T-helper 2 cell treated with Interferon-gamma antibody and Interleukin-4, amounts not matched to agents 5 μg/mL and 100 μg/mL, for 36 hours (primary cell): ENCODE measurements at places on chromosomes 1 and 21.

- DNase-seq, result no peak
Measured at GRCh38 chr1:88891951-88892340, 579 bp upstream of the GTF2B start.

GRCh38 chr1:214292322-214292721 lies 11.4 kb downstream of the SMYD2 start:
- DNase-seq, result no peak

- DNase-seq, result no peak
Measured at GRCh38 chr1:72634946-72635345, 352.6 kb upstream of the NEGR1 start.

DNA sequence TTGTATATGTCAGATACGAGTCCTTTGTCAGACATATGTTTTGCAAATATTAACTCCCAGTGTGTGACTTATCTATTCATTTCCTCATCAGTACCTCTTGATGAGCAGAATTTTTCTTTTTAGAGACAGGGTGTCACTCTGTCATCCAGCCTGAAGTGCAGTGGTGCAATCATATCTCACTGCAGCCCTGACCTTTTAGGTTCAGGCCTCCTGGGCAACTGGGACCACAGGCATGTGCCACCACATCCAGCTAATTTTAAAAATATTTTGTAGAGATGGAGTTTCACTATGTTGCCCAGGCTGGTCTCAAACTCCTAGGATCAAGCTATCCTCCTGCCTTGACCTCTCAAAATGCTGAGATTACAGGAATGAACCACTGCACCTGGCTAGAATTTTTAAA lies 93.0 kb downstream of the HLCS start:
- DNase-seq, result no peak

- no peak for DNase-seq
Measured at GRCh38 chr1:63739452-63739851, 34.4 kb upstream of the ROR1 start.

GRCh38 chr1:38138498-38139233 lies 92.1 kb upstream of the POU3F1 start:
- DNase-seq, result no peak

DNA sequence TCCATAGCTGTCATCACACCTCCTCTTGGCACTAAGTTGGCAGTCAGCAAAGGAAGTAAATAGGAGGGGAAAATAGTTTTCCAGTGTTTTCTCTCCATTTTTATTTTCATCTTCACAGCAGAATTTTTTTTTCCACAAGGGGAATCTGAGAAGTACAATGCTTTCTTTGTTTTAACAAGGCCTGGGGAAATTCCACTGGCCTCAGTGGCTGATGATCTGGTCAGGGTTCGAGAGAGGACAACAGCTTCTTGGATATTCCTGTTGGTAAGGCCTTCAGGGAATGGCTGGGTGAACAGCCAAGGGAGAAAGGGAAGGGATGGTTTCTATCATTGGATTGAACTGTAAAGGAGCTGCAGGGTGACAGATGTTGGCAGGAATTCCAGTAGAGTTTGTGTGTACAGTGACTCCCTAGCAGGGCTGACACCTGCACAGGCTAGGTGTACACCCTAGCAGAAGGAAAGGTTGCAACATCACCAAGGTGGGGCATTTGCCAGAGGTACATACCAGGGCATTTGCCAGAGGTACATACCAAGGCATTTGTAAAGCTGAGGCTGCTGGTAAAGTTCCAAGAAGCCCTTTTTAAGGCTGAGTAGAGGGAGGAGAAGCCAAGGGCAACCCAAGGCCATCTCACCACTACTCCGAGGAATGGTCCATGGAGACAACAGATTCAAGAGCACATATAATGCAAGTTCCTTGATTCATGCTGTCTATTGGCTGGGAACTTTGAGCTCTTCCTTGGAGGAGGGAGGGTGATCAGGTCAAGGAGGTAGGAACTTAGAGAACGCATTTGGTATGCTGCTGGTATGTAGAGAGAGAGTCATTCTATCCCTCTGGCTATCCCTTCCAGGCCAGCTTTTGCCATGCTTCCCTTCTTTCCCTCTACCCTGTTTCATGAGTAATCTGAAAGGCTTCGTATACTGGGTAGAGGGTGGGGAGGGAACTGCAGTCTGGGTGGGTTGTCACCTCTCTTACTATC lies 3.1 kb downstream of the GJA5 start:
- no peak for DNase-seq

GRCh38 chr21:42616446-42616845 lies 37.0 kb upstream of the PDE9A start:
- no peak for DNase-seq

GRCh38 chr21:15061279-15061678 lies 3.5 kb downstream of the NRIP1 start:
- no peak for DNase-seq

DNA sequence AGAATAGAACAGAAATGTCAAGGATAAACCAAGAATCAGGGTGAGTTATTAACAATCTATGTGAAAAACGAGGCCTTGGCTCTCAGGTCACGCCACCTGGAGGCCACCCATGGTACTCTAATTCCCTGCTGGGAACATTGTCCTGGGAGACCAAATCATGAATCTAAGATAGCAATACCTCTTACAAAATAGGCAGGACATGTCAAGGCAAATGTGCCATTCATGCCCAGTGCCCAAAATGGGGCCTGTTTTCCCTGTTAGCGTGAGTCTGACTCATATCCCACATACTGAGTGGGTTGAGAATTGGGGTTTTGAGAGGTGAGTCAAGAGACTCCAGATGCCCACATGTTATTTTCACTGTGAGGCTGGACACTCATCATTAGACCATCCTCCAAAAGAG lies 380.8 kb downstream of the HHIPL2 start:
- DNase-seq, result peak; percentile 14

DNA sequence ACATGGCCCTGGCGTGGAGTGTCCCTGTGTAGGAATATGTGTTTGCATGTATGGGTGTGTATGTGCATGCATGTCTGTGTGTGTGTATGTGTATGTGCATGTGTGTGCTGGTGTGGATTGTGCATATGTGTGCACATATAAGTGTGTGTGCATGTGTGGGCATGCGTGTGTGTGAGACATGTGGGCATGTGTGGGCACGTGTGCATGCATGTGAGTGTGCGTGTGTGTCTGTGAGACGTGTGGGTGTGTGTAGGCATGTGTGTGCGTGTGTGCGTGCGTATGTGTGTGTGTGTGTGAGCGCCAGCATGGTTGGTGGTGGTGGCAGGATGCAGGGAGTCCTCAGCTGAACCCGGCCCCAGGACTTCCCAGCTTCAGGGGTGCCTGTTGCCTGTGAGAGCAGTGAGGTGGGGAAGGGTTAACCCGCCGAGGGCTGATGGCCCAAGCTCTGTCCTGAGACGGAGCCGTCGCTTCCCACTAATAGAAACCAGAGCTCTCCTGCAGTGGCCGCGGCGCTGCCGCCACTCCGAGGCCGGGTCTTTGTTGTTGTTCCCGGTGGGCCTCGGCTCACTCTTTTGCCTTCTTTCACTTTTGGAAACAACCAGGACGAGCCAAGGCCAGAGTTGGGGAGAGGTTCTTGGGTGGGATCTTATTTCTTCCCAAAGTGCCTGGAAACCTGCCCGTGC lies 143.6 kb upstream of the ARHGEF16 start:
- no peak for DNase-seq

DNA sequence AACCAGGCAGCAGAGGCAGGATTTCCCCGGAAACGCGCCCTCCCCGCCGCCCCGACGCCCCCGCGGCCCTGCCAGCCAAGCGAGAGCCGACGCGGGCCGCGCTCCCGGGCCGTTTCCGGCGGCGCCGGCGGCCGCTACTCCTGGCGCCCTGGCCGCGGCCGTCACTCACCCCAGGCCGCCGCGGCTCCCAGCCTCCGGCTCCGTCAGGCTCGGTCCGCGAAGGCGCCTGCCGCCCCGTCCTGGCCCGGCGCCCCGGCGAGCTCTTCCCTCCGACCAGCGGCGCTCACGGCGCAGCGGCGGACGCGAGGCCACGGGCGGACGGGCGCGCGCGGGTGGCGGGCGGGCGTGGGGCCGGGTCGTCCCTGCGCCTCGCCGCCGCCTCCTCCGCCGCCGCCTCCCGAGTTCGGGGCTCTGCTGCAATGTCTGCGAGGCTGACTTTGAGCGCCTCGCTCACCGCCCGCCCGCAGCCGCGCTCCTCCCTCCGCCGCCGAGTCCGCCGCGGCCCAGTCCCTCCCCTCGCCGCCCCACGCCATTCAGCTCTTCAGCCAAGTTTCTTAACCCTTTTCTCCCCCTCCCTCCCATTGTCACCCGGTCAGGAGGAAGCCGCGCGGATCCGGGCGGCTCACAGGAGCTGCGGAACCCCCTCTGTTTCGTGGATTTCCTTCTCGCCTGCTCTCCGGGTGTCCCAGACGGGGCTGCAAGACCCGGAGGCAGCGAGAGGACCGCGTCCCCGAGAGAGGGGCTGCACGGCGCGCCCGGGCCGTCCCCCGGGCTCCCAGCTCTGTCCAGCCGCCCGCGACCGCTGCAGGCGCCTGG lies at the start of gene NRIP1:
Gene NRIP1 (minus strand): TSS at position 425 of the 816 bp plus-strand sequence. CDS start 96,808 bp downstream, outside the sequence.
- DNase-seq, result peak; percentile 78

GRCh38 chr1:184445997-184446396 lies 59.2 kb downstream of the C1orf21 start:
- DNase-seq, result no peak

DNA sequence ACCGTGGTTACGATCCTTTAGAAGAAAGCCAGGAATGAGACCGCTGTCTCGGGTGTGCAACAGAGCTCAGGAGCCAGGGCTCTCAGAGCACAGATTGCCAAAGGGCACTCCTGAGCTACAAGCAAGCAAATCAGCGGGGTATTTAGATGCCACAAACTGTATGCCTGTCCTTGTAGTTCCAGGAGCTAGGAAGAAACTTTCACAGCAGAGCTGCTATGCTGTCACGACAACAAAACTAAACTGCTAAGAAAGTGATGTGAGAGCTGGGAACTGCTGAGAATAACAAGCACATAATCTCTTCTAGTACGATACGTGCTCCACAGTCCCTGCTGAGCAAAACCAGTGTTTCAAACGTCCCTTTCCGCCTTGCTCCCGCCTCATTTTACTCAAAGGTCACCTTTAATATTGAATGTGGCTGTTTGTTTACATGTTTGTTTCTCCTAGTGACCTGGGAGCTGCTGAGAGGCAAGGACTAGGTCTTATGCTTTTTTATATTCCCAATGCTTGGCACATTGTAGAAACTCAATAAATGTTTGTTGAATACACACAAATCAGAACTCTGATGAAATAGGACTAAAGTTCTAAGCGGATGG lies 14.7 kb downstream of the GREM2 start:
- DNase-seq, result no peak

DNA sequence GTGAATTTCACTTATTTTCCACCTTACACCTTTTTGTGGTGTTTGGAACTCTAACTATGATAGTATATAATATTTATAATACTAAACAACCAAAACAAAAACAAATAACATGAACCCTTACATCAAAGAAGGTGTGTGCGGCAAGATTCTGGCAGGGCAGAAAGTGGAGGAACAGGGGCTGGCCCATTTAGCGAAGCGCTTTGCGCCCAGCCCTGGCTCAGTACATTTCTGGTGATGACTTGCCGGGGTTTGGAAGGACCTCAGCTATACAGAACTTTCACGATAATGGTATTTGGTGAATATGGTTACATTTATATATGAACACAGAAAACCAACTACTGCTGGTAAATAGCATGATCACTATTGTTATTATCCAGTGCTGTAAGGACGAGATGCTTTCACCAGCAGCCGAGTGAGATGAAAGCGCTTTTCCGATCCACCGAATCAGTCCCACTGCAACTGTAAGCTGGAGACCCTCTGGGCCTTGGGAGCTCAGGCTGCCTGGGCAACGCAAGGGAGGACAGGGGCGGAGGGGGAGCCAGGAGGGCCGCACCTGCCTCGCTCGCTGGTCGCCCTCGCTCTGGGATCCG lies 63.9 kb downstream of the CD247 start:
- DNase-seq, result no peak

GRCh38 chr1:9842781-9843575 lies 19.2 kb upstream of the CLSTN1 start:
- no peak for DNase-seq

- DNase-seq, result no peak
Measured at GRCh38 chr1:33122483-33123178, 41.7 kb downstream of the AZIN2 start.

- DNase-seq, result no peak
Measured at GRCh38 chr1:222543817-222544216, 4.1 kb downstream of the HHIPL2 start.

- DNase-seq, result no peak
Measured at GRCh38 chr1:172821609-172822274, 162.8 kb downstream of the FASLG start.

DNA sequence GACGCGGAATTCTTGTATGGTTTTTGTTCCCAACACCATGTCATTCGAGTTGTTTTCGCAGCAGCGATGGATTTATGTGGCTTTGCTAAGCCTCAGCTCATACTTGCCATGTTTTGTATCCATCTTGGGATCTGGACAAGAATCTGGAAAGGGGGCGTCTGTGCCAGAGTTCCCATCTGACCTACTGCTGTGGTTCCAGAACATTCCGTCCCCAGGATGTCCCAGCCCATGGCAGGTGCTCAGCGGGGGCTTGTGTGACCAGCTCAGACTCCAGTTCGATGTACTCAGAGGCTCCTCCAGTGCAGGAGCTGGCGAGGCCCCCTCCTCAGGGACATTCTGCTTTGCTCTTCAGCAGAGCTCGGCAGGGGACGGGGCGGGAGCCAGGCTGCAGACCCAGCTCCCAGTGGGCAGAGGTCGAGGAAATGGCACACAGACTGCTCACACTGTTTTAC lies 24.0 kb upstream of the ADARB1 start:
- DNase-seq, result no peak
